ENCODE measurements at places on chromosomes 3 and 15.
A peak's percentile ranks its signal among the peaks of the same experiment; 100 is the strongest.

GRCh38 chr15:64772488-64772887, 2.9 kb downstream of the RBPMS2 start:
- no peak for DNase-seq

DNA sequence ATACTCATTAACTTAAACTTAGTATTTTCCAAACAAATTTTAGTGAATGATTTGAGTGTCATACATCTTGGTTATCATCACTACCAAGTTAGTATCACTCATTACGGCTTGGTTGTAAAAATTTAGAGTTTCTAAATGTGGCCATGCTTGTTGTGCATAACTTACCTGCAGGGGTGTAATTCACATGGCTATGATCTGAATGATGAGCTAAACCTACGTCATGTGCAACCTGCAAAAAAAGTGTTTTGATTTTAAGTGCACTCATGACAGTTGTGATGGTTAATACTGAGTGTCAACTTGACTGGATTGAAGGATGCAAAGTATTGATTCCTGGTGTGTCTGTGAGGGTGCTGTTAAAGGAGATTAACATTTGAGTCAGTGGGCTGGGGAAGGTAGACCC, 17.6 kb upstream of the CLDN16 start:
- no peak for DNase-seq

- no peak for DNase-seq
Observed at GRCh38 chr15:41501191-41501917, 7.7 kb downstream of the ITPKA start.

- DNase-seq, result peak; percentile 49
Observed at GRCh38 chr3:59818033-59818918, 768.5 kb upstream of the CFAP20DC start.

GRCh38 chr15:25712961-25713355, 150.2 kb downstream of the ATP10A start:
- DNase-seq, result no peak

DNA sequence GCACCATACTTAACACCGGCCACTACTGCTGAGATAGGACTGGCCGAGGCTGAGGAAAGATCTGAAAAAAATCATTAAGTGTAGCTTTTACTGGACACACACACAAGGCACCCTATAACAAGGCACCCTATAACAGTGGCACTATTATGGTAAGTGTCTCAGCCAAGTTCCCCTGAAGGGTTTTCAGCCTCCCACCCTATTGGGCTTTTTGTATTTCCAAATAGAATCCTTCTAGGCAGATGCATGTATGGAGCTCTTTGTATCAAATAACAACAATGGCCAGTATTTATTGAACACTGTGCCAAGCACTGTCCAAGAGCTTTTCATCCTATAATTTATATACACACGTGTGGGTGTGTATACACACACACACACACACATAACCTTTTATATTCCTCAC, 6.7 kb upstream of the DNAJA4 start:
- DNase-seq, result no peak

DNA sequence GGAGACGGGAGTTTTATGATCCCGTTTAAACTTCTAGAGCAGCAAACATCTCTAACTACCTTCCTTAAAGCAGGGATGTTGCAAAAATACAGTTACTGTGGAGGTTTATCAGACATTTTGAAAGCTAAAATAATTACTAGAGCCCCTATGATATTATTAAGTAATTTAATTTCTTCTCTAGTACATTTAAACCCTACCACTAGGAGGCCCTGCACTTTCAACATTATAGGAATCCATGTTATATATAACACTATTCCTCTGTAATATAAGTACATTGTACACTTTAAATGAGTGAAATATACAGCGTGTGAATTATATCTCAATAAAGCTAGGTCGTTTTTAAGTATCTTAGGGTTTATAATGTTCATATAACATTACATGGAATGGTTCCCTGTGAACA, 11.5 kb downstream of the SETMAR start:
- DNase-seq, result no peak

- DNase-seq, result no peak
Observed at GRCh38 chr3:140577911-140578310, 100.0 kb upstream of the TRIM42 start.

DNA sequence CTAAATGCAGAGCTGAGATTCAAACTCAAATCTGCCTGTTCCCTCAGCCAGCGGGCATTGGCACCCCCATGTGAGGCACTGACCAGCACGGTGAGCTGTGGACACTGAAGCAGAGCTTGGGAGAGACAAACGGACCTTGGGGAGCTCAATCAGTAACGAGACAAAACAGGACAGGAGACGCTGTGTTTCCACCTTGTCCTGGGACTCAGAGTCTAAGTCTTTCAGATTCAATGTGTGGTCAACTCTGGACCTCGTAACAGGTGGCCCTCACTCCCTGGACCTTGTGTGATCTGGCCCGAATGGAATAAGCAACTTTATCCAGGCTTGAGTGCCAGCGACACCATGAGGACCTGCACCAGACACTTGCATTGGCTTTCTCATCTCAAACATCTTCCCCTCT, 232.5 kb downstream of the UACA start:
- DNase-seq, result no peak

GRCh38 chr15:100338971-100339444, 2.8 kb downstream of the ADAMTS17 start:
- DNase-seq, result peak; percentile 65

GRCh38 chr15:77457191-77457904, 36.7 kb downstream of the HMG20A start:
- DNase-seq, result no peak

- DNase-seq, result no peak
Observed at GRCh38 chr3:195147649-195148080, 123.3 kb downstream of the XXYLT1 start.

DNA sequence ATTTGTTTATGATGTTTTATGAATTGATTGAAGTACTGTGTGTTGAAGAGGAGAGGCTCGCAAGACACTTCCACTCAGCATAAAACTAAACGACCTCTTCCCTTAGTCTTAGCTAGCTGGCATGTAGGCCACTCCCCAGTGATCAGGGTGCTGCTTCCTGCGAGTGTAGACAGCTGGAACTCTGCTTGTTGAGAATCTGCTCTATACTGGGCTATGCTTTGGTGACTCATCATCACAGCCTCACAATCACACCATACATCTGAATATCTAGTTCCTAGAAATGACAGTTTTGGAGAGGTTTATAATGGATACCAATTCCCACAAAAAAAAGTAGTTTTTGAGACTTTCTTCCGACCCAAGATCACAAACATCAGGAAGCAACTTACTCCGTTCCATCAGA, 1.5 kb upstream of the SLC24A5 start:
- DNase-seq, result no peak

DNA sequence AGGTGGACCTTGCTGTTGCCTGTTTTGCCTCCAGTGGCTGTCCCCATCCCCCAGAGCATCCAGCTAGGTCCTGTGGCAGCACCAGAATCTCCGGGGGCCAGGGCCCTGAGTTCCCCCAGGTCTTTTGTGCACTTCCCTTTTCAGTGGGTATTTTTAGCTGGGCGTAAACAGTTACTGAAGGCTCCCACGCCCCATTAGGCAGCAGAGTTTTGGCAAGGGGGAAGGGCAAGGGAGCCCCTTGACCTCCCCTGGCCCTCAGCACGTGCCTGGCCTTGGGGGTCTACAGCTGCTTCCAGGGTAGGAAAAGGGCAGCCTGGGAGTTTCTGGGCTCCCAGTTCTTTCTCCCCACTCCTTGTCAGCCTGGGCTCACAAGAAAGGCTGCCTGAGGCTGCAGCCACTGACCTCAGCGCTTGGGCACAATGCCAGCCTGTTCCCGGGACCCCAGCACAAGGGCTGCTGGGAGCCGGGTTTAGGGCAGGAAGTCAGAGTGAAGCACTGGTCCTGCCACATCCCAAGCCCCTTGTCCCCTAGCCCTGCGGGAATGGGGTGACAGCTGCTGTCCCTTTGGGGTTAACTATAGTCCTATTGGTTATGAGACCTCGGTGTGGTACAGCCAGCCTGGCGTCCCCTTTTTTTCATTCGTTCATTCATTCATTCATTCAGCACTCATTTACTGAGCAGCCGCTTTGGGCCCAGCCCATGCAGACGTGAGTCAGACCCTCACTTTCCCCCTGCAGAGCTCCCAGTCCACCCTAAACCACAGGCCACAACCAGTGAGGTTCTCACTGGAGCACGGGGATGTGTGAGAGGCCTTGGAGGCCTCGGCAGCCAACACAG, 8.4 kb downstream of the CSK start:
- peak; percentile 61 for DNase-seq

DNA sequence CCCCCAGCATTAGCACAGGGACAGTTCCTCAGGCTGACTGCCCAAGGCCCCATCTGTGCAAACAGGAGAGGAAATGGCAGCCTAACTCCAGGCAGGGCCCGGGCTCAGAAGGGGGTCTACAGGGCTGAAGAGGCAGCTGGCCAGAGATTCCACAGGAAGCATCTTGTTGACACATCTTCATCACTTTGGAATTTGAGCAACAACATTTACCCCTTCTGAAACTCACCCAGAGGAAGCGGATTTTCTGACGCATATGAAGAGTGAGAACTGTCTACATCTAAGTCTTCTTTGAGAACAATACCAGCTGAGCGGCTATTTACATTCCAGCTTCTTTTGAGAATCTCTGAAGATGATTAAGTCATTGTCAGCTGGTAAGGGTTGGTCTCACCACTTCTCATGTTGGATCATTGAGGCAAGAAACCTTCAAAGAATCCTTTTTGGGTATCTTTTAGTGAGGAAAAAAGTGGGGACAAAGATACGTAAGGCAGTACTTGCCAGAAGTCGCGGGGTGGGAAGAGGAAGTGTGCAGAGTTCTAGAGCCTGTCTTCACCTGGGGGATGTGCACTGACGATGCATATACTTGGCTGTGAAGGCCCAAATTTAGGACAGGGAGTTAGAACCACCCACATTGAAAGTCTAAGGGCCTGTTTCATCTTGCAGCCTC, 25.4 kb upstream of the SRP14 start:
- DNase-seq, result no peak

- DNase-seq, result no peak
Observed at GRCh38 chr3:191244242-191244867, 45.3 kb downstream of the OSTN start.

GRCh38 chr3:150727653-150728502, 24.2 kb upstream of the ERICH6 start:
- peak; percentile 73 for DNase-seq

DNA sequence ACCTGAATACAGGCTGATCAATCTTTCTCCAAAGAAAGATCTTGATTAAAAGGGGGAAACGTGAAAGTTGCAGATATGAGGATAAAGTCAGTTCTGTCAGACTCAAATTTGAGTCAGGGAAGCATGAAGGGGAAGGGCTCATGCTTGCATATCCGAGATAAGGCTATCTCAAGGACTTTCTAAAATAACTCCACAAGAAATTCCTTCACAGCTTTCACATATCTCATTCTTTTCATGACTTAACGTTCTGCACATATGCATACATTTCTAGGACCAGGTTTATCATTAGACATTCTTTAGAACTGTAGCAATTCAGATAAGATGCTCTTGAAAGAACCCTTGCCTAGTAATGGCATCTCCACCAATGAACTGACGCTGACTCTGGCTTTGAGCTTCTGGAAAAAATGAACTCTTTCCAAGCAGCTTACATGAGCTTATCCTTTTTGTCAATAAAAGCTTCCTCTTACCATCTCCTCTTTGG, 15.9 kb downstream of the SH3GL3 start:
- DNase-seq, result no peak

DNA sequence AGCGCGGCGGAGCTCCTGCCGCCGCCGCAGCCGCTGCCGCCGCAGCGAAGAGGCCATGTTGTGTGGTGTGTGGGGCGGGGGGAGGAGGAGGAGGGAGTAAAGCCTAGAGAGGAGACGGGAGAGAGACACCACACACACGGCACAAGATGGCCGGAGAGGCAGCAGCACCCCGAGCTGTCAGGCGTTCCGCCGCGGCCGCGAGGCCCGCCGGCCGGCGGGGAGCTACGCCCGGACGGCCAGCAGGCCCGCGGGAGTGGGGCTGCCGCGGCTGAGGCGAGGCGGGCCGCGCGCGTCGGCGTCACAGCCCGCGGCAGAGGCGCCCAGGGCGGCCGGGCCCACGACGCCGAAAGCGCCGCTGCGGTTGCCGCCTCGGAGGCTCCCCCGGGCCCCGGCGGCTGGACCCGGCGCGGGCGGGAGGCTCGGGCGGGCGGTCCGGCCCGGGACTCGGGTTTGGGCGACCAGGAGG, 17.4 kb upstream of the CHD2 start:
- DNase-seq, result no peak

DNA sequence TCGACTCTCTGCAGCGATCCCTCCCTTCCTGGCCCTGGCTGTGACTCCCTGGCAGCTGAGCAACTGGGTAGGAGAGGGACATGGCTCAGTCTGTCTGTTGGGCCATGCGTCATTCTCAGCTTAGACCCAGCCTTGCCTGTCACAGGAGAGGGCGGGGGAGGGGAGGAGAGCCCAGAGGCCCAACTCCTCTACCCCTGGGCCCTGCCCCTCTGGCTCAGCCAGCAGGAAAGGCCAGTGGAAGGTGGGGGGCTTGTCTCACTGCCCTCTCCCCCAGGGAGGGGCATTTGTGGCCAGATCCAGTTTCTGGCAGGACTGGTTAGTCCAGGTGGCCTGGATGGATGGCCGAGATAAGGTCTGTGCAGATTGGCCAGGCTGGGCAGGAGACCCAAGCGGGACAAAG, 31.6 kb downstream of the DNAJB8 start:
- DNase-seq, result no peak
